Activated naive CD8-positive, alpha-beta T cell treated with anti-CD3 and anti-CD28 coated beads, Interleukin-2, amount 50 U/mL, for 24 hours (primary cell): ENCODE measurements at places on chromosomes 7 and 10.

GRCh38 chr7:132077971-132078685, 498.1 kb downstream of the PLXNA4 start:
- H3K4me3 ChIP-seq = no peak overlapping the region
- H3K27me3 ChIP-seq = peaks cover 17% of the 10 kb centered on the region
- no peak for DNase-seq
- no peak overlapping the region for H3K27ac ChIP-seq

DNA sequence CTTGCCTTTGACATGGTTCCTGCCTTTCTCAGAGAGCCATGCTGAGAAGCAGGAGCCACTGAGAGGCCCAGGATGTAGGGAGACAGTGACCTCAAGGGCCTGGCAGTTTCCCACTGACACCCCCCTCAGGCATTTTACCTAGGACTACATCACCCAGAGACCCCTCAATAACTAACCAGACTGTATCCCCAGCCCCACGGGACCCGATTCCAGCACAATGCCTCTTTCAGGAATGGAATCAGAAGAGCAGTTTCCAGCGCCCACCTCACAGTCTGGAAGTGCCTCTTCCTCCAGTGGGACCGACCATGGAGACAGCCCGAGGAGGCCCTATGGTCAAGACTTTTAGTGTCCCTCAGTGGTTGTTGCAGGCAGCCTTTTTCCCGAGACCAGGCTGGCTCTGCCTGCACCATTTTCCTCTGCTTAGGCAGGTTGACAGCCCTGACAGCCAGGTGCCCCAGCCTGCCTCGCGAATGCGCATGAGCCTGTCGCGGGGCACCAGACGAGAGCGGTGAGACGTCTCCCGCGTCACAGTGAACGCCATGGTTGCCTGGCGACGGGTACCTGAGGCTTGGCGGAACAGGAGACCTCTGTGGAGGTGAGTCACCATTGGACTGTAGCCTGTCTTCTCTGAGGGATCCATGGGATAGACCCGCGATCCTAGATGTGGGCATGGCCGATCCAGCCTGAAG, 28.4 kb upstream of the ZNF273 start:
- DNase-seq = no peak
- no peak overlapping the region for H3K27ac ChIP-seq
- H3K4me1 ChIP-seq = peaks cover 7% of the 10 kb centered on the region
- H3K36me3 ChIP-seq = no peaks in the 10 kb centered on the region

DNA sequence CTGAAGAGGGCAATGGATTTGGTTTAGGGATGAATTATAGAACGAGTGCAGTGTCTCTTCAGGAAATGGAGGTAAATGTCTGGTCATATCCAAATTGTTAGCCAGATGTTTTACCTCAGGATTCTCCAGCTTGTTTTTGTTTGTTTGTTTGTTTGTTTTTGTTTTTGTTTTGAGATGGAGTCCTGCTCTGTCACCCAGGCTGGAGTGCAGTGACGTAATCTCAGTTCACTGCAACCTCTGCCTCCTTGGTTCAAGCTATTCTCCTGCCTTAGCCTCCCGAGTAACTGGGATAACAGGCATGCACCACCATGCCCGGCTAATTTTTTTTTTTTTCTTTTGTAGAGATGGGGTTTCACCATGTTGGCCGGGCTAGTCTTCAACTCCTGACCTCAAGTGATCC, 6.9 kb downstream of the C10orf120 start:
- DNase-seq = no peak
- H3K27me3 ChIP-seq = peaks cover 6% of the 10 kb centered on the region
- no peak overlapping the region for H3K4me3 ChIP-seq
- H3K27ac ChIP-seq = no peak overlapping the region
- no peaks in the 10 kb centered on the region for H3K4me1 ChIP-seq

- no peaks in the 10 kb centered on the region for H3K27me3 ChIP-seq
- no peak overlapping the region for H3K27ac ChIP-seq
- no peak overlapping the region for H3K4me3 ChIP-seq
- H3K4me1 ChIP-seq = no peaks in the 10 kb centered on the region
- no peak for DNase-seq
These were observed 1124.4 kb downstream of the NXPH1 start for GRCh38 chr7:9557853-9558252.
